Activated T-helper 17 cell treated with anti-CD3 and anti-CD28 coated beads, Interleukin-2, amount 50 U/mL, for 72 hours (primary cell): ENCODE measurements at places on chromosomes 5 and 9. TPM values are rescaled to one million over a fixed set of nuclear protein-coding genes. Genes with fewer than 3 reads are reported as not detected.
A peak's percentile ranks its signal among the peaks of the same experiment; 100 is the strongest.

DNA sequence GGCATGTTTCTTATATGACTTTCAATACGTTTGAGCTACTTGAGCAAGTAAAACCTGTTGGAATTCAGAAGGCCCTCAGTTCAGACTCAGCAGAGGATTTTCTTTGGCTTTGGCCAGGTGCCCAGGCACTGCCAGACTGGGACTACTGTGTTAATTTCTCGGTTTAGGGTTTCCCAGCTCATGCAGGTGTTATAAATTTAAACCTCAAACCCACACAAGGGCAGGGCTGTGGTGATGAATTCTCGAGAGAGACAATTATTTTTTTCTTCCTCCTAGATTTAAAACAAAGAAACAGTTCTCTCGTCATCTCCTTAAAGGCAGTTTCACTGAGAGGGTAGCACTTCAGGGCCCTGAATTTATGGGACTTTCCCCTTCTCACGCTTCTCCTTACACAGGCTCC is 406.0 kb upstream of the PIK3R1 start:
- ATAC-seq: no peak

- no peak for ATAC-seq
These were observed 158.7 kb downstream of the CCDC171 start for GRCh38 chr9:15711531-15711930.

GRCh38 chr5:132389585-132390286 is 20.2 kb downstream of the SLC22A5 start:
- ATAC-seq: peak; percentile 73

DNA sequence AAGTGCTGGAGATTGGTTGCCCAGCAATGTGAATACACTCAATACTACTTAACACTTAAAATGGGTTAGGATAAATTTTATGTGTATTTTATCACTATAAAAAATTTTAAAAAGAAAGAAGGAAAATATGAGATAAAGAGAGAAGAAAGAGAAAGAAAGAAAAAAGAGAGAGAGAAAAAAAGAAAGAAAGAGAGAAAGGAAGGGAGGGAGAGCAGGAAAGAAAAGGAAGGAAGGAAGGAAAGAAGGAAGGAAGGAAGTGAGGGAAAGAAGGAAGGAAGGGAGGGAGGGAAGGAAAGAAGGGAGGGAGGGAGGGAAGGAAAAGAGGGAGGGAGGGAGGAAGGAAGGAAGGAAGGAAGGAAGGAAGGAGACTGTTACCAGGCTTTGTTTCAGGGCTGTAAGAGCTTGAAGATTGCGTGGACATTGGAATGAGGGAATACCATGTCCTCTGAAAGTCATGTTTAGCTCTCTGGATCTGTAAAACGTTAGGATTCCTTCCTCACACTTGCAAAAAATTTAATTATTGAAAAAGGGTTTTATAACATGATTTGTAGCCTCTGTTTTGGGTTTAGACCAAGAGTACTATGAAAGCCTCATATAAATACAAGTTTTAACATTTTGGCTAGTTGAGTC is 152.3 kb upstream of the DAP start:
- no peak for ATAC-seq

DNA sequence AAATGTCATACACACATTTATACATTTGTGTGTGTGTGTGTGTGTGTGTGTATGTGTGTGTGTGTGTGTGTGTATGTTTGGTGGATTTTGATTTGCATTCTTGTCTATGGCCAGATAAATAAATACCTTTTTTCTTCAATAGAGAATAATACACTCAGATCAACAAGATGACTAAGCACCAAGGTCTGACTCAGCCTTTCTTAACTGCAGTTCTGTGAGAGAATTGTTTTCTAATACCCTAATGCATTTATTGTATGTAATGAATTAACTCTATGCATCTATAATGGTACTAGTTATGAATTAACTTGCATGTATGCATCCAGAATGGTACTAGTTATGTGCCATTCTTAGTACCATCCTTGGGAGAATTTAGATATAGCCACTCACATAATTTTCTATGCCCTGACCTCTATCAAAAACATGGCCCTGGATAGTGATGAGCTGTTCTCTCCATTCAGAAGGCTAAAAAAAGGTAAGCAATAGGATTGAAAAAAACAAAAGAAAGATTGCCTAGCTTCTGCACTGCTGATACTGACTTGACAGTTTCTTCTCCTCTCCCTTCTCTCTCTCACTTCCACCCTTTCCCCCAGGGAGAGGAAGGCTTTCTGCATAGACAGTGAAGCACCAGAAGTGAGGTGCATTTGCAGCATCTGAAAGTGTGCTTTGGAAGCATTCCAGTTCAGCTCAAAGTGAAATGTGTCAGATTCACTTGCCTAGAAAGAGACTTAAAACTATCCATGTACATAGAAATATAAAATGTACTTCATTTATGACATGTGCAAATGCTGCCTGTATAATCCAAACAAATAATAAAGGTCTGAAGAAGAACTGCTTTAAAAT is 55.1 kb upstream of the CCDC112 start:
- no peak for ATAC-seq

GRCh38 chr9:113532809-113533190 is 69.3 kb downstream of the RGS3 start:
- no peak for ATAC-seq

- ATAC-seq: no peak
These were observed 79.2 kb downstream of the COL5A1 start for GRCh38 chr9:134720796-134721195.

The DYNC2I2 gene
- total RNA-seq: 39.8 TPM

The MPDZ gene
- total RNA-seq: not detected

The PCDHA5 gene
- total RNA-seq: not detected
